ENCODE measurements at places on chromosomes 3 and 15. TPM values are rescaled to one million over a fixed set of nuclear protein-coding genes. Genes with fewer than 3 reads are reported as not detected.

Gene EPHB1
- 1.3 TPM for total RNA-seq

Gene SLC6A20
- total RNA-seq: not detected

Gene PHC3
- 53.1 TPM for total RNA-seq

Gene SIDT1
- total RNA-seq: 0.69 TPM

Gene PLA2G4D
- not detected for total RNA-seq

Gene STRA6
- total RNA-seq: not detected

Gene ATR
- 9.1 TPM for total RNA-seq

Gene PLOD2
- 21.1 TPM for total RNA-seq

- DNase-seq: no peak
- H3K36me3 ChIP-seq: peaks cover 16% of the 10 kb centered on the region
- no peak overlapping the region for H3K27ac ChIP-seq
- H3K4me3 ChIP-seq: no peak overlapping the region
- H3K27me3 ChIP-seq: no peaks in the 10 kb centered on the region
These were observed 39.3 kb downstream of the TRAK1 start for GRCh38 chr3:42130329-42131070.

GRCh38 chr15:38207621-38208020 lies 45.0 kb upstream of the SPRED1 start:
- no peak overlapping the region for H3K4me3 ChIP-seq
- H3K36me3 ChIP-seq: no peaks in the 10 kb centered on the region
- DNase-seq: no peak
- H3K27me3 ChIP-seq: no peaks in the 10 kb centered on the region

DNA sequence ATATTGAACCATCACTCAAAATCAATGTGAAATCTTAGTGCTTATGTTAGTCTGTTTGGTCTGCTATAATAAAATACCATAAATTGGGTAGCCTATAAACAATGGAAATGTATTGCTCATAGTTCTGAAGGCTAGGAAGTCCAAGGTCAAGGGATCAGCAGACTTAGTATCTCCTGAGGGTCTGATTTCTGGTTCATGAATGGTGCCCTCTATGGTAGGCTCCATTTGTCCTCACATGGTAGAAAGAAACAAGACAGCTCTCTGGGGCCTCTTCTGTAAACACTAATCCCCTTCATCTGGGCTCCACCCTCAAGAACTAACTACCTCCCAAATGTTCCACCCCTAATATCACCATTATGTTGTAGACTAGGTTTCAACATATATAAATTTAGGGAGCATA lies 15.0 kb upstream of the EOMES start:
- H3K4me1 ChIP-seq: no peaks in the 10 kb centered on the region
- H3K27ac ChIP-seq: no peak overlapping the region
- H3K4me3 ChIP-seq: no peak overlapping the region
- H3K36me3 ChIP-seq: no peaks in the 10 kb centered on the region
- DNase-seq: no peak

- H3K27ac ChIP-seq: peak overlapping the region; percentile 92
- DNase-seq: no peak
- H3K4me1 ChIP-seq: peaks cover 33% of the 10 kb centered on the region
- no peak overlapping the region for H3K4me3 ChIP-seq
- peaks cover 49% of the 10 kb centered on the region for H3K36me3 ChIP-seq
These were observed 8.5 kb upstream of the FANCD2 start for GRCh38 chr3:10017636-10018292.

DNA sequence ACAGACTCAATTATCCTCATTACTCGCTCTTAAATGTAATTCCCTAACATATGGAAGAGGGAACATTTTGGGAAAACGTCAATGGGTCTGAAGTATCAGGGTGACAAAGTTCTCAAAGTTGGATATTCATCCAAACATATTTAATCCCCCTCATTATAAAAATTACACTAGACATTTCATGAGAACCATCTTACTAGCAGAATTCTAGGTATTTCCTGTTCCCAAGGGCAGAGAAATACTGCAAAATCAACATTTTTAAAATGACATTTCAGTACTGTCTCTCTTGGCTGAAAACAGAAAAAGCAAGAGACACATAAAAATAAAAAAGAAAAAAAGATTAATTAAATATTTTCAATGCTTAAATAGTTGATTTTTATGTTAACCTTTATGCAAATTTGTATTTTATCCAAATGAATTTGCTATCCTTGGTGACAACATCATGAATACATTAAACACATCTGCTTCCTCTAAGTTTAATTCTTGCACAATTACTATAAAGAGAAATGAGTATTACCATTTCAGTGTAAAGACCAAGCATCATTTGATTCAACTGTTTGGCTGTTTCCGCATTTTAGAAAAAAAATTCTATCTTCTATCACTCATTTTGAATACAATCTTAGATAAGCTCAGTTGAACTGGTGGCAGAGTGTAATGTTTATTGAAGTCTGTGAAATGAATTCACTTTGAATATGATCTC lies 114.8 kb upstream of the COL8A1 start:
- no peaks in the 10 kb centered on the region for H3K27me3 ChIP-seq
- H3K4me1 ChIP-seq: no peaks in the 10 kb centered on the region
- H3K36me3 ChIP-seq: no peaks in the 10 kb centered on the region
- no peak overlapping the region for H3K27ac ChIP-seq
- H3K4me3 ChIP-seq: no peak overlapping the region
- DNase-seq: no peak

DNA sequence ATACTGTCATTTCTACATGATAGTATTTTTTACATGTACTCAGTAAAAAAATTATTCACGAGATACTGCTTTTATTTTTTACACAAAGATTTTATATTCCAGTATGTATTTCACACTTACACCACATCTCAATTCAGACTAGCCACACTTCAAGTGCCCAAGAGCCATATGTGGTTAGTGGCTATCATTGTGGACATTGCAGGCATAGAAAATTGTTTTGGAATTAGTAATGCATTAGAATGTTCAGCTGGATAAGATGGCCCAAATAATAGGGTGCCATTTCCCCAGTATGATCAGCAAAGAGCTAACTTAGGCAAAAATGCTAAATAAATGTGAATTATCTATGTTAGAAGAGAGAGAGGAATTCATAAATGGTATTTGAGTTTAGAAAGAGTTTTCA lies 203.8 kb upstream of the MCTP2 start:
- DNase-seq: no peak
- no peak overlapping the region for H3K4me3 ChIP-seq
- H3K4me1 ChIP-seq: no peaks in the 10 kb centered on the region
- no peaks in the 10 kb centered on the region for H3K36me3 ChIP-seq
- H3K27me3 ChIP-seq: peaks cover 12% of the 10 kb centered on the region
- no peak overlapping the region for H3K27ac ChIP-seq

- no peaks in the 10 kb centered on the region for H3K27me3 ChIP-seq
- DNase-seq: no peak
- H3K4me3 ChIP-seq: no peak overlapping the region
These were observed 59.3 kb downstream of the CEP152 start for GRCh38 chr15:48751595-48751994.

DNA sequence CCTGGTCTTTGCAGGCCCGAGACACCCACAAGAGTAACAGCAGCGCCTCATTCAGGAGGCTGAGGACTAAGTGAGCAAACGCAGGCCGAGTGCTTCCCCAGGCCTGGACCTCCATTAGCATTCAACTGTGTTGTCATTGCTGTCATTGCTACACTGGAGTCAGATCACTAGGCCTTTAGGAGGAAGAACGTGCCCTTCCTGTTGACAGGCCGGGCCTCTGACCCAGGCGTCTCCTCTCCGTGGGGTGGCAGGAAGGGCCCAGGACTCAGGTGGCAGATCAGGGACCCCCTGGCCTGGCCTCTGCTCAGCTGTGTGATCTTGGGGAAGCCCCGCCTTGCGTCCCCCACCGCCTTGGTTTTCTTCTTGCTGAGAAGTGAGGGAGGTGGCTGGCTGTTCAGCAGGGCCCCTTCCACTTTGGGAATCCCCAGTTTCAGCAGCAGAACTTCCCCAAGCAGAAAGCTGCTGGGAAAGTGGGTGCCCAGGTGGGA lies 19.1 kb downstream of the ZDHHC19 start:
- no peak overlapping the region for H3K4me3 ChIP-seq
- no peak for DNase-seq
- H3K27me3 ChIP-seq: no peaks in the 10 kb centered on the region
- H3K36me3 ChIP-seq: no peaks in the 10 kb centered on the region

DNA sequence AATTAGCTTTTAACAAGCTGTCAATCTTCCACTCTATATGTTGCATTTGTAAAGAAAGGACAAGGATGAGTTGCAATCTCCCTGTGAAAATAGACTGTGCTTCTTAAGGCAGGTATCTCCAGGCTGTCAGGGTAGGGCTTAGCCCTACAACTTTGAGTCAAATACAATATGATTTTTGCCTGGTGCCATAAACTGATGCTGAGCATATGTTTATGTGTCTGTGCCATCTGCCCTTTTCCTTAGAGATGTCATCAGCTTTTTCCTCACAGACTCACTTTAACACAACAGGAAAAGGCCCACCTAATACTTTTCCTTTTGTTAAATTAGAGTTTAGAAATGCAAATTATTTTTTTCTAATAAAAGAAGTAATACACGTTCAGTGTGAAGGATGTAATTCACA lies 548.3 kb downstream of the NLGN1 start:
- DNase-seq: no peak
- H3K27me3 ChIP-seq: no peaks in the 10 kb centered on the region
- no peaks in the 10 kb centered on the region for H3K36me3 ChIP-seq
- no peak overlapping the region for H3K27ac ChIP-seq

- no peak overlapping the region for H3K4me3 ChIP-seq
- no peak for DNase-seq
- peaks cover 16% of the 10 kb centered on the region for H3K4me1 ChIP-seq
- no peaks in the 10 kb centered on the region for H3K36me3 ChIP-seq
- H3K27ac ChIP-seq: no peak overlapping the region
These were observed 55.3 kb upstream of the TRPM1 start for GRCh38 chr15:31156808-31157207.

GRCh38 chr15:81443040-81443820 lies 69.2 kb upstream of the TMC3 start:
- H3K36me3 ChIP-seq: no peaks in the 10 kb centered on the region
- no peak for DNase-seq
- no peaks in the 10 kb centered on the region for H3K27me3 ChIP-seq
- H3K27ac ChIP-seq: no peak overlapping the region
- H3K4me1 ChIP-seq: peaks cover 4% of the 10 kb centered on the region

- no peaks in the 10 kb centered on the region for H3K36me3 ChIP-seq
- H3K27me3 ChIP-seq: no peaks in the 10 kb centered on the region
- H3K4me1 ChIP-seq: peaks cover 23% of the 10 kb centered on the region
- H3K27ac ChIP-seq: peak overlapping the region; percentile 1
These were observed 79.6 kb upstream of the SPATA12 start for GRCh38 chr3:56980798-56981390.

- no peak overlapping the region for H3K27ac ChIP-seq
- no peaks in the 10 kb centered on the region for H3K36me3 ChIP-seq
- H3K4me3 ChIP-seq: no peak overlapping the region
These were observed 40.8 kb downstream of the TMEM45A start for GRCh38 chr3:100533176-100533575.

DNA sequence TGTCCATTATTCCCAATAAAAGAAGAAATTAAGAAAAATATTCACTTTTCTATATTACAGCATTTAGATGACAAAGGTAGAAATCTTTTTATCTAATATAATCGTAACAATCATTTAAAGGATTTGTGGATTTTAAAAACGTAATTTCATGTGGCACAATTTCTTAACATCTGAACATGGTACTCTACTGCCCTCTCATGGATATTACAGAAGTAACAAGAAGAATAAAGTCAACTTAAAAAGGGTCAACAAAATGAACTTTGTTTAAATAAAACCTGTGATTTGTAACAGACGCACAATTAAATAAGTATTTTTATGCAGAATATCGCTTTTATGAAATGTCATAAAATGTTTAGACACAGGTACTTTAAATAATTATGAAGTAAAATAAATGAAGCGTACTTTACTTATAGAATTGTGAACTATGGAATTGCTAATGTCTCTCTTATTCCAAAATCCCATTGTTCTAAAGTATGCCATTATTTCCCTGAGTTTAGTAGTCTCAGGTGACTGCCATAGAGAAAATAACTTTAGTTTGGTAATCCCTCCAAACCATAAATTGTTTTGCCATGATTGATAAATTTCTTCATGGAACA lies 366.8 kb upstream of the ZNF385D start:
- H3K4me1 ChIP-seq: no peaks in the 10 kb centered on the region
- no peak overlapping the region for H3K4me3 ChIP-seq

DNA sequence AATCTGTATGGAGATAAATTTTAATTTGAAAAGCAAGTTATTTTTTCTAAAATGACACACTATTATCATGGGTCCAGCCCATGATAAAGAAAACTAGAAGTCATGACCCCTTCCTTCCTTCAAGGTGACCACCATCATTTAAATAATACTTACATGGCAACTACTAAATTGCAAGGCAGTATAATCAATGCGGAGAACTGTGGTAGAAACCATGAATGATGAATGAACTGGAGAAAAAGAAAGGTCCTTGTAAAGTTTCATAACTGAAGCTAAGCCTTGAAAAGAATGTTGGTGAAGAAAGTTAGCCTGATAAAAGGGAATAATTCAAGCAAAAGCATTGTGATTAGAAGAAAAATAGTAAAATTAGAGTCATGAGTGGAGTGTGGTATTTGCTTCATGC lies 222.9 kb upstream of the TBC1D5 start:
- no peak overlapping the region for H3K4me3 ChIP-seq
- no peaks in the 10 kb centered on the region for H3K36me3 ChIP-seq
- H3K27me3 ChIP-seq: peaks cover 11% of the 10 kb centered on the region
- H3K4me1 ChIP-seq: no peaks in the 10 kb centered on the region
- no peak overlapping the region for H3K27ac ChIP-seq

DNA sequence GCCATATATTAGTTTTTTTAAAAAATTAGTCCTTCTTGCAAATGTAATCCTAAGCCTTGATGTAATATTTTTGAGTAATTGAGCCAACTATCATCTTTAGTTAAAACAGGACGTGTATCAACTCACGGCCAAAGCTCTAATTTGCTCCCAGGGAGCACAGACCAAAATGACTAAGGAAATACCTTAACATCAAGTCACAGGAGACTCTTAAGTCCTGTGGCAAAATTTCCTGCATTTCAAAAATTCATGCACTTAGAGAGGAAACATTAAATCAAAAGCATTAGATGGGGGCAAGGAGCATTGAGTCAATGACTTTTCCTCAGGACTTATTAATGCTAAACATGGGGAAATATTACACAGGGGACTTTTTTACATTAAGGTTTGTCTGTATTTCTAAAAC lies 276.0 kb downstream of the MFSD1 start:
- no peaks in the 10 kb centered on the region for H3K27me3 ChIP-seq
- H3K4me3 ChIP-seq: no peak overlapping the region
- H3K4me1 ChIP-seq: no peaks in the 10 kb centered on the region
- DNase-seq: no peak
- no peak overlapping the region for H3K27ac ChIP-seq
- no peaks in the 10 kb centered on the region for H3K36me3 ChIP-seq

GRCh38 chr15:79115986-79116665 lies 25.5 kb upstream of the RASGRF1 start:
- no peak for DNase-seq
- H3K27ac ChIP-seq: no peak overlapping the region
- no peaks in the 10 kb centered on the region for H3K36me3 ChIP-seq
- no peak overlapping the region for H3K4me3 ChIP-seq
- H3K4me1 ChIP-seq: no peaks in the 10 kb centered on the region
- H3K27me3 ChIP-seq: peaks cover 29% of the 10 kb centered on the region

- no peaks in the 10 kb centered on the region for H3K27me3 ChIP-seq
- no peak overlapping the region for H3K27ac ChIP-seq
- no peak for DNase-seq
- H3K4me1 ChIP-seq: peaks cover 9% of the 10 kb centered on the region
- H3K4me3 ChIP-seq: no peak overlapping the region
These were observed 15.5 kb downstream of the ATG3 start for GRCh38 chr3:112546216-112546759.

GRCh38 chr3:153970741-153971347 lies 150.3 kb upstream of the ARHGEF26 start:
- H3K27me3 ChIP-seq: no peaks in the 10 kb centered on the region
- H3K36me3 ChIP-seq: no peaks in the 10 kb centered on the region
- no peak for DNase-seq
- H3K4me3 ChIP-seq: no peak overlapping the region
